ENCODE measurements at places on chromosomes 7 and 10.

- DNase-seq: no peak
Measured at GRCh38 chr7:45171946-45172345, 14.4 kb downstream of the RAMP3 start.

- no peak for DNase-seq
Measured at GRCh38 chr7:154985230-154985629, 17.7 kb downstream of the PAXIP1 start.

GRCh38 chr10:118957443-118957825 lies 72.1 kb upstream of the NANOS1 start:
- DNase-seq: no peak

GRCh38 chr10:81068460-81068859 lies 530.8 kb downstream of the SH2D4B start:
- DNase-seq: no peak

- no peak for DNase-seq
Measured at GRCh38 chr7:108071551-108071950, 58.6 kb downstream of the LAMB4 start.

DNA sequence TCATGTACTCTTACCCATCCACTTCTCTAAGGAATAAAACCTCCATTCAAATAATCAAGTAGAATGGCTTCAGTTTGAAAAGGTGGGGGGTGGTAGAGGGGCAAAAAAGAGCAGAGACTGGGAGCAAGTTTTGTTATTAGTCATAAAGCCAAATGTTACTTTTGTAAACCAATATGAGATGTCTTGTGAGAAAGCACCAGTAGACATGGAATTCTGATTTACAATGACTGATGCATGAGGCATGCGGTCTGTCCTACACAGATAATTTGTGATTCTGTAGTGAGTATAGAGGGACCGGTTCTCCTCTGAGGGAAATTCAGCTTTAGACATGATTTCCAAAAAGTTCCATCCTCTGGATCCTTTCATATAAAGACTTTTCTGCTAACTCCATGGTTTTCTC lies 12.9 kb upstream of the ABCA13 start:
- DNase-seq: no peak

- DNase-seq: no peak
Measured at GRCh38 chr10:124686707-124687376, 57.3 kb downstream of the FAM53B start.

DNA sequence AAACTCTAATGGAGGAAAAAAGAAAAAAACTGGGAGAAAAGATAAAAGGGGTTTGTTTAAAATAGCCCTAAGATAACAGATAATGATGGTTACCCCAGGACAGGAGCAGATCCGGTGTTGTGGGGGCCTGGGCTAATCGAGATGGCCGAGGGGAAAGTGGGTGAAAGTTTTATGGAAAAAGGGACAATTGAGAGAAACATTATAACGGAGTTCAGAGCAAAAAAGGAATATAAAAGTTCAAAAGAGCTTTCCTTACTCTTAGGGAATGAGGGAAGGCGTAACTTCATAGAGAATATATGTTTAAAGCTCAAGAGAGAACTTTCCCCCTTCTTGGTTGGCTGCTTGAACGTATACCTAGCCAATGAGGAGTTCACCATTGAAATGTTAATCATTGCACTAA lies 131.4 kb downstream of the BAMBI start:
- DNase-seq: no peak

DNA sequence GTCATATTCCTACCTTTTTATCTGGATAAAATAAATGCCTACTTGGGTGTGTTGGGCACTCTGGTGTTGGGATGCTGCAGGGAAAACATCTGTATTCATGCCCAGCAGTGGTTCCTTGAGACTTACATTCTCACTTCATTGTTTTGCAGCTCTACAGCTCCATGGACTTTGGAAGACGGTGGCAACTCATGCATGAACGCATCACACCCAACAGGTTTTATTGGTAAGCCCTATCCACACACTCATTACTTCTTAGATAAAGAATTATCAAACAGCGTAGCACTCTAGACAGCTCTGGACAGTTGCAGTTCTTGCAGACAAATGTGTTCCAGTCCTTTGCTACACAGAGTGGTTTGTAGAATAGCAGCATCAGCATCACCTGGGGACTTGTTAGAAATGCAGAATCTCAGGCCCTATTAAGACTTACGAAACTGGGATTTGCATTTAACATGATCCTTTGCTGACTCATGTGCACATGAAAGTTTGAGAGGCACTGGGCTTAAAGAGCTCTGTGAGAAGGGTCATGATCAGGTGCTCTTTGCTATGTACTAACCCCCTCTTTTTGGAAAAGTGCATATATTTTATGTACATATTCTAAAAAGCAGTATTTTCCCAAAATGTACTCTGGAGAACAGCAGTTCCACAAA lies 401.9 kb downstream of the SORCS3 start:
- no peak for DNase-seq

- DNase-seq: no peak
Measured at GRCh38 chr7:77348371-77348813, 67.8 kb downstream of the GSAP start.

All from activated T-helper 1 cell treated with anti-CD3 and anti-CD28 coated beads, Interleukin-2, amount 50 U/mL, for 16 hours (primary cell).